EH (cell line): ENCODE measurements at places on chromosomes 6 and 20.

DNA sequence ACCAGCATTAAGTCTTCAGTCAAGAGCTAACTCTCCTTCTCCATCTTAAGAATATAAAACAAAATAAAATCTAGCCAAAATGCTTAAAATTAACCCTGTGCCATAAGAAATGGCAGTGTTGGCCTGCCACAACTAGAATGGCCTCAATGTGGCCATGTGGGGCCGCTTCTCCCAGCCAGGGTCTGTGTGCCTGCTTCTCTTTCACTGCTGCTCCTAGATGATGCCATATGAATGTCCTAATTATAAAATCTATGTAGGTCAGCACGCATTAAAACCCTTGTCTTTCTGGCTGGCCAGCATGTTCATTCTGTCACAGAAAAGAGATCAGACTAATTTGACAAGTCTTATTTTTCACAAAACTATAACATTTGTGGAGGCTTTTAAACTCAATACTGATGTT, 102.6 kb downstream of the C6orf118 start:
- DNase-seq: no peak

DNA sequence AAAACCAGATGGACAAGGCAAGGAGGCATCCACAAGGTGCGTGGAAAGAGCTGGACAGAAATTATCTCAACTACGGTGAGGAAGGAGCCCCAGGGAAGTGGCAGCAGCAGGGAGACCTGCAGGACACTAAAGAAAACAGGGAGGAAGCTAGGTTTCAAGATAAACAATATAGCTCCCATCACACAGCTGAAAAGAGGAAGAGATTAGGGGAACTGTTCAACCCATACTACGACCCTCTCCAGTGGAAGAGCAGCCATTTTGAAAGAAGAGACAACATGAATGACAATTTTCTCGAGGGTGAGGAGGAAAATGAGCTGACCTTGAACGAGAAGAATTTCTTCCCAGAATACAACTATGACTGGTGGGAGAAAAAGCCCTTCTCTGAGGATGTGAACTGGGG, 26.8 kb downstream of the TRMT6 start:
- no peak for DNase-seq

DNA sequence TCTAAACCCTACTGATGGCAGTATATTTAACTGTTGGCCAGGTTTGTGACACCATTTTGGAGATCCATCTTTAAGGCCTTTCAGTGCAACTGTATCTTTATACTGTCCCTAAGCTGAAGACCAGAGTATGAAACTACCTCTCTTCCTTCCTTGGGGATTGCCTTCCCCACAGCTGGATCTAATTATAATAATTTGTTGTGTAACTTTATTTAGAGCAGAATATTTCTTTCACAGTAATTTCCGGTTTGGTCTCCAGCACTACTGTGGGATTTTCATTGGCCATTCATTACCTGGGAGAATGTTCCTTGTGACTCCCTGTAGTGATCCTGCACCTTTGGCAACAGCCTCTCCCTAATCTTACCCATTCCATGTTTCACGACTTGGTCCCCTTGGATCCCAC, 75.2 kb downstream of the AKAP7 start:
- DNase-seq: peak; percentile 44

DNA sequence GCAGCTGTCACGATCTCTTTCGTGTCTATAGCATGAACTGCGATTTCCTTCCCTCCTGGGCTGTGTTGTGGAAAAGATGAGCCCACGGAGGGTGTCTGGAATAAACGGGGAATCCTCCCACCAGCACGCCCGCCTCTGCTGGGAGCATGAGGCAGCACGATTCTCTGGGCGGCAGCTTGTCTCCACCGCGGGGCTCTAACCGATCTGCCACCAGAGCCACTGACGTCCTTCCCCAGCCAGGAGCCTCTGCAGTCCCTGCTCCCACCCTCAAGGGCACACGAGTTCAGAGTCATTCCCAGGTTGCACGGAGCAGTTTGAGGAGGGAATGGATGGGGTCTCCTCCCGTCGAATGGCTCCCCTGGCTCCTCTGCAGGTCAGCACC, 197.6 kb downstream of the DLL1 start:
- no peak for DNase-seq

DNA sequence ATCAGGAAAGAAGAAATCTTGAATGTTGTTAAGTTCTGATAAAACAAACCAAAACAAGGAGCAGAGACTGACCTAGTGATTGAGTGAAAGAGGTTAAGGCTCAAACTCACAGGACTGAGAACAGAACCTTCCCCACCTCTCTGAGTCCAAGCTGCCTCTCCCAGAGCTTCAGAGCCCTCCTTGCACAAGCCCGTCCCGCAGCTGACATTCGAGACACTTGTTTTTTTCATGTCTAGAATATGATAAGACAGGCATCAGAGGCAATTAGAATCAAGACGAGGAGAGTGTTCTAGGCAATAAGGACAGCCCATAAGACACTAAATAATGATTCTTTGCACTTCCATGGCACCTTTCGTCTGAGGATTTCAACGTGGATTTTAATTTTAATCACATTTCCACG, 140.6 kb downstream of the PXDC1 start:
- no peak for DNase-seq
